ENCODE measurements at places on chromosomes 7 and 10.

DNA sequence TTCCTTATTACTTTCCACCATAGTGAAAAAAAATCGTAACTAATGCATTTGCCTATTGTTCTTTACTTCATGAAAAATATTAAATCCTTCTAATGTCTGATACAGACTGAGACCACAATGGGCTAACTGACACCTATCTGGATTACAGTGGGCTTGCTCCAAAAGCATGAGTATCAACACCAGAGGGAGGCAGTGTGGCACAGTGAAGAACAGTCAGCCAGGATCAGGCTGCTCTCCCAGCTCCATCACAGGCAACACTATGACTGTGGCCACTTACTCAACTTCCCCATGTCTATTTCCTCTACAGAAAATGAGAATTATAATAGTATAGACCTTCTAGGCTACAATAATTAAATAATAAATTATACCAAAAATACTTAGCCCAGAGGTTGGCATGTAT lies 97.2 kb downstream of the SLC25A13 start:
- DNase-seq = no peak

GRCh38 chr10:74282151-74282847 lies 131.3 kb downstream of the ADK start:
- DNase-seq = no peak

GRCh38 chr7:131627735-131628190 lies 71.3 kb upstream of the PODXL start:
- no peak for DNase-seq

DNA sequence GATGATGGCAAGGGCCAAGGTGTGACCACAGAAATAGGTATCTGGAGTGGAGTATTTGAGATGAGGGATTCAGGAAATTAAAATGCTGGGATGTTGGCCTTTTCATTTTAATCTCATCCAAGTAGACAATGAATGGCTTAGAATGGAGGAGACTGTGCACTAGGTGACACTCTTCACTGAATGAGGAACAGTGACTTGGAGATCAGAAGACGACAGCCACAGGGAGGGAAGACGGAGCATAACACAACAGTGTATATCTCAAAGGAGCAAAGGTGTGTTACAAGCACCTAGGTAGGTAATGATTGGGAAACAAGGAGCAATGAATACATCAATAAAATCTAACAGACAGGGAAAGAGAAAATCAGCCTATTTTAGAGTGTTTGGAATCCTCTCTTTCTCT lies 4.1 kb upstream of the TAX1BP1 start:
- no peak for DNase-seq

- no peak for DNase-seq
Observed at GRCh38 chr7:23254051-23254681, 7.6 kb downstream of the GPNMB start.

DNA sequence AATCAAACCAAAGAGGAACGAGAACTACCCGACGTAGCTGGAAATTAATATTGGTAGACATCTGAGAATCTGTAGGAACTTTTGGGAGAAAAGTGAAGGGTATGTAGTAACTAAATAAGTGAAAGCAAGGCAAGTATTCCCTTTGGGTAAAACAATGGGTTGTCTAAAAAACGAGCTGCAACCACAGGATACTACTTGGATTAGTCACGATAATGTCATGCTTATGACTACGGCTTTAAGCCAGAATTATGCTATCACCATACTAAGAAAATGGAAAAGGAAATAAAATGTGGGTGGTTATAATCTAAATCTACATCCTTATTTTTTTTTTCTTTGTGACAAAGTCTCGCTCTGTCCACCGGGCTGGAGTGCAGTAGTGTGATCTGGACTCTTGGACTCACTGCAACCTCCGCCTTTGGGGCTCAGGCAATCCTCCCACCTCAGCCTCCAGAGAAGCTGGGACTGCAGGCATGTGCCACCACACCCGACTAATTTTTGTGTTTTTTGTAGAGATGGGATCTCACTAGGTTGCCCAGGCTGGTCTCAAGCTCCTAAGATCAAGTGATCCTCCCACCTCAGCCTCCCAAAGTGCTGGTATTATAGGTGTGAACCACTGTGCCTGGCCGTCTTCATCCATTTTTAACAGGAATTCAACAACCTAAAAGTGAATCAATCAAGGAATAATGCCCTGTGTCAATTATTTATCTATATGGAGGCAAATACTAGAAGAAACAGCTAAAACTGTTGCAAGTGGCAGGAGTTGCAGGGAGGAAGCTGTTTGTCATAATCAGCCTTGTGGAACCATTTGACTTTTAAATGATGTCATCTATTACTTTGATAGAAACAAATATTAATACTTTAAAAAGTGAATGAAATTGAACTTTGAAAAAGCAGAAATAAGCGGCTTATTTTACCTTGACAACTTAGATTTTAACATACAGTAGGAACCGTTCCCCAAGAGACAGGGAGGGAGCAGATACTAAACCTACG lies 189.3 kb downstream of the PRPF18 start:
- DNase-seq = no peak

All from keratinocyte (primary cell).